ENCODE measurements at places on chromosomes 11 and 22.
A peak's percentile ranks its signal among the peaks of the same experiment; 100 is the strongest.

DNA sequence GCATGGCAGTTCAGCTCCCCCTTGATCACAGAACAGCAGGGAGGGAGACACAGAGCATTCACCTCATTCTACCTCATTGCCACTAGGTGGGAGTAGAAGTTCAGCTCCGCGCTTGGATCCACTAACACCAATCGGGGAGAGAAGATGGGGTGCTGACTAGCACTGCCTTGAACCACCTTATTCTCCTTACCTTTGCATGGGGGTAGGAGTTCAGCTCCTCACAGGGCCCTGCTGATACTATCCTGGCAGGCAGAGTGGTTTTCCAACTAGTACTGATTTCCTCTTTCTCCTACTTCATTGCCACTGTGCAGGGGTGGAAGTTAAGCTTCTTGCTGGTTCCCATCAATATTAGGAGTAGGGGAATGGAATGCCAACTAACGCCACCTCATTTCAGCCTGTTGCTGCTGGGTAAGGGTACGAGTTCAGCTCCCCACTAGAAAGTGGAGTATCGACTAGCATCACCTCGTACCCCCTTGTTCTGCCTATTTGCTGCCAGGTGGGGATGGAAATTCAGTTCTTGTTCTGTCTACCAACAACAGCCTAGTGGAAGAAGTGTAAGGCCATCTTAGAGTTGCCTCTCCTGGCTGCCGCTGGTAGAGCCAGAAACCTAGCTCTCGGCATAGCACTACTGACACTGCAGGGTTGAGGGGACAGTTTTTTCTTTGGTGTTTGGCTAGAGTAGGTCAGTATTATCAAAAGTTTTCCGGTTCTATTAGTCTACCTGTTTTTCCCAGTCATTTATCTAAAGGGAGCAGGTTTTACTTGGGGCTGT, 550.9 kb upstream of the CCDC90B start:
- DNase-seq: no peak

DNA sequence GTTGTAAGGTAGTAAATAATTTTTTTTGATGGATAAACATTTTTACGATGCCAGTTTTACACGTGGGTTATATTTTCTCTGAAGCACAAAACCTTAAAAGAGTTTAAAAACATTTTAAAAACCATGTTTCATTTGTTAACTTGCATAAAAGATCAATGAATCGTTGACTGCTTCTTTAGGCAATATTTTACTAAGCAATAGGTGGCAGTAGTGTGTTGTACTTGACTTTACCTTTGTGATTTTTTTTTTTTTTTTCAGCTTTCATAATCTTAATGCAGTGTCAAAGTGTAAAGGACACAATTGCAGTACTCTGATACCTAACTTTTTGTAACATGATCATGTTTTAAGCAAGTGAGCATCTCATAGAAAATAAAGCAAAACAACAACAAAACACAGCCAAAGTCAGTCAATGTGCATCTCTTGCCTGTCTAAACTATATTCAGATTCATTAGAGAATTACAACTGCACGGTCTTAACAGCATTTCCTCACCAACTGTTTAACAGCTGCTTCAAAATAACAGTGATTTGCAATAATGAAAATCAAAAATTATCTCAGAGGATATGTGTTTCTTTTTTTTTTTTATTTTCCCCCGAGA, 27.7 kb downstream of the DNAJC24 start:
- no peak for DNase-seq

DNA sequence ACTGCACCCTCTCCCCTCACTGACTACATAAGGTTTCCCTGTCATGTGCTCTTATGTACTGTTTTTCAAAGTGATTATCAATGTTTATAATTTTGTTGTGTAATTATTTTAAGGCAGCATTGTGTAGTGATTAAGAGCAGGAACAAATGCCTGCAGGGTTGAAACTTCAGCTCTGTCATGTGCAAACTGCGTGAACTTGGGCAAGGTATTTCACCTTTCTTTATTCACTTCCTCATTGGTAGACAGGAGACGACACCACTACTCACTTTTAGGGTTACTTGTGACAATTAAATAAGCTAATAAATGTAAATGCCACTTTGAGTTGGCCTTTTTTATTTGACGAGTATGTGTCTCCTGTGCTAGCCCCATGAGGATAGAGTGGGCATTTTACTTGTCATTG, 86.5 kb upstream of the E2F8 start:
- DNase-seq: no peak

- DNase-seq: peak; percentile 42
Observed at GRCh38 chr11:66081505-66081904, 11.4 kb downstream of the PACS1 start.

DNA sequence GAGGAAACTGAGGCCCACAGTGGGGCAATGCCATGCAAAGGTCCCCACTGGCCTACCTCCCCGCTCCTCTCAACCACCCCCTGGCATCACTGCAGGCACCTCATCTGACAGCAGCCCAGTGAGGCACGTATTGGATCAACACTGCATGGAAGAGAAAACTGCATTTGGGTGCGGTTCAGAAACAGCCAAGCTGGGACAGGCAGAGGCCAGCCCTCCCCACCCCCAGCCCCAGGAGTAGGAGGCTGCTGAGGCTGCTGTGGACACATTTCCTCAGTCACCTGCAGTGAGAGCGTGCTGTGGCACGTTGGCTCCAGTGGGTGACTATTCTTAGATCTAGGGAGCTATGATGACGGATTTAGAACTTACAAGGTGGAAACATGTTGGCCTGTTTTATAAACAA, 63.7 kb downstream of the KCNC1 start:
- no peak for DNase-seq

- DNase-seq: no peak
Observed at GRCh38 chr11:69854713-69855112, 35.5 kb upstream of the FGF3 start.

- no peak for DNase-seq
Observed at GRCh38 chr11:111933872-111934271, 3.3 kb upstream of the DIXDC1 start.

DNA sequence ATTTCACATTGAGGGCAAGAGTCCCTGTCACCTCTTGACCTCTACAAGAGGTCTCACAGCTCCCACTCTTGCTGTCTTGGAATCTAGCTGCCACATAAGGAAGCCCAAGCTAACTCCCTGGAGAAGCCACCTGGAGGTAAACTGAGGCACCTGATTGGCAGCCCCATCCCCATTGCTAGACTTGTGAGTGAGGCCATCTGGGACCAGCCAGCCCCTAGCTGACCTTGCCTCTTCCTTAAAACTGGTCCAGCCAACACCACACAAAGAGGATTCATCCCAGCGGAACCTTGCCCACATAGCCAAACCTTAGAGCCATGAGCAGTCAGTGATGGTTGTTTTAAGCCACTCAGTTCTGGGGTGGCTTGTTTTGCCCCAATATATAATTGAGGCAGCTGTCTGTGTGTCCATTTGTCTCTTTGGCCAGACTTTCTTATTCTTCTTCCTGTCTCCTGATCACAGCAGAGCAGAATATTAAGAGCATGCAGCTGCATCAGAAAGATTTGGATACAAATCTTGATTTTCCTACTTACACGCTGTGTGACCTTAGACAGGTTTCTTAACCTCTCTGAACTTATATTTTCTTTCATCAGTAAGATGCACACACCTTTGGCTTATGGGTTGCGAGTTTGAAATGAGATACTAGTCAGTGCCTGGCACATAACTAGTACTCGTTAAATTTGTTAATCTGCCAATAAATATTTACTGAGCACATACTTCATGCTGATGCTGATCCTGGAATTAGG, 74.3 kb upstream of the TP53I11 start:
- DNase-seq: no peak

DNA sequence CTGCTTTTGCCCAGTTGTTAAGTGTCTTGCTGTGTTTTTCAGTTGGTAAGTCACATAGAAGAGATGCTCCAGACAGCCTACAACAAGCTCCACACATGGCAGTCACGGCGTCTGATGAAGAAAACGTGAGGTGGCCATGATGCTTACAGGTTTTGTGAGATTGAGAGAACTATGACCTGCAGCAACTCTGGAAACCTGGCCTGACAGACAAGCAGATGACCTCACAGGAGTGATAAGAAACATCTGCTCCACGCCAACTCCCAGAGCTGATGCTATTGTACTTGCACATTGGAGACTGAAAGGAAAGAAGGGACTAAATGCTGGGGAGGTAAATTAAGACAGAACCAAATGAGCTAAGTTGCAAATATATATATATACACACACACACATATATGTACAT, 28.6 kb upstream of the LDHA start:
- DNase-seq: no peak

DNA sequence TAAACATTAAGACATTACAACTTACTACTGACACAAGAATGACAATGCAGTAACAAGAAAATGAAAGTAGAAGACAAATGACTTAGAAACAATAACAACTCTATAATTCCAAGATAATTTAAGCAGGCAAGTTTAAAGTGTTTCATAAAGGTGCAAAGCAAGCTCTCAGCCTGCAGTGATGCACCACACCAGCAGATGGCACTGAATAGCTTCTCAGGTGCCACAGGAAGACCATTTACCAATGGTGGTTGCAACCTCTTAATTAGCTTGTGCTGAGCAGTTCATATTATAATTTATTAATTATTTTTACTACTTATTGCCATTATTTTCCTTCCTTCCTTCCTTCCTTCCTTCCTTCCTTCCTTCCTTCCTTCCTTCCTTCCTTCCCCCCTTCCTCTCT, 60.6 kb downstream of the NXPE2 start:
- DNase-seq: no peak

- DNase-seq: no peak
Observed at GRCh38 chr11:45795379-45795778, 9.6 kb upstream of the SLC35C1 start.

- DNase-seq: no peak
Observed at GRCh38 chr11:10865837-10866270, 8.0 kb upstream of the ZBED5 start.

- no peak for DNase-seq
Observed at GRCh38 chr11:95466416-95466815, 235.4 kb upstream of the SESN3 start.

DNA sequence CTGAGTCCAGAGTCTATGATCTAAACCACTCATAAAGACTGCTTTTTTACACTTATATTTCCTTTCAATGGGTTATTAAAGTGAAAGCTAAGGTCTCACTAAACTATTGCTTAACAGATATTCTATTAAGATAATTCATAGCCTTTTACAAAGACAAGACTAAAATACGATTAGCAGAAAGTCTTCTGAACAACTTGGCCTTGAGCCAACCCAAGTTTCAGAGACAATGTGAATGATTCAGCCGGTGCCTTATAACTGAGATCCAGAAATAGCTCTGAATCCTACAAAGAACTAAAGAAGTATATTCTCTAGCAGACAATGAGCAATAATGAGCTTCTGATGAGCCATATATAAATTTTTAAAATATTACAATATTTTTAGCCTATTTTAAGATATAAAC, 41.5 kb upstream of the CARD18 start:
- no peak for DNase-seq

DNA sequence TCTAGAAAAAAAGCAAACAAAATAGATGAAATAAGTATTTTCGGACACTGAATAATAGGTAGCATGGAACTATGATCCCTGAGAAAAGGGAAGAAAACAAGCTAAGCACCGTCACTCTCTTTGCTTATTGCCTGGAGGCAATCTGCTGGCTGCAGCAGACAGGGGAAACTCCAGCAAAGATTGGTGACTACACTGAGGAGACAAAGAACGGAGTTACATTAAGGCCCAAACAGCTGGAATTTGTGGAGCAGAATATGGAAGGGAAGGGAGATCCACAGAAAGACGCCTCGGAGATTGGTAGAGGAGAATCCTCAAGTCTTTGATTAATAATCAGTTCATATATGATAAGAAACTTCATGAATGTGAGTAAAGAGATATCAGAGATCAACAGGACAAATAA, 150.2 kb downstream of the TYR start:
- no peak for DNase-seq

DNA sequence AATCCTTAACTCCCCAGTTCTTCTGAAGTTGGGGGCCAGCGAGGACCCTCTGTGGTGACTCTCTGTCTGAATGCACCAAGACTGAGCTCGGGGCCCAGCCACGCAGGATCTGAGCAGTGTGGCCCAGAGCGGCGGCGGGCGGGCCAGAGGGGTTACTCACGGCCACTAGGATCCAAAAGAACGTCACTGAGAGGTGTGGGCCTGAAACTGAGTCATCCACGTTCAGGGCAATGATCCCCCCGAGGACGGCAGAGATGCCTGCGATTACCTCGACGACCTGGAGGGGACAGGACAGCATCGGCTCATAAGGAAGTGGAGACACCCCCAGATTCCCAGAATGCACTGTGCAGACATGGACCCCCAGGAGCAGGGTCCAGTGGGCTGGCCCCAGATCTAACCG, 11.2 kb downstream of the MLC1 start:
- DNase-seq: no peak

- peak; percentile 50 for DNase-seq
Observed at GRCh38 chr11:3920148-3920852, 64.8 kb downstream of the STIM1 start.

DNA sequence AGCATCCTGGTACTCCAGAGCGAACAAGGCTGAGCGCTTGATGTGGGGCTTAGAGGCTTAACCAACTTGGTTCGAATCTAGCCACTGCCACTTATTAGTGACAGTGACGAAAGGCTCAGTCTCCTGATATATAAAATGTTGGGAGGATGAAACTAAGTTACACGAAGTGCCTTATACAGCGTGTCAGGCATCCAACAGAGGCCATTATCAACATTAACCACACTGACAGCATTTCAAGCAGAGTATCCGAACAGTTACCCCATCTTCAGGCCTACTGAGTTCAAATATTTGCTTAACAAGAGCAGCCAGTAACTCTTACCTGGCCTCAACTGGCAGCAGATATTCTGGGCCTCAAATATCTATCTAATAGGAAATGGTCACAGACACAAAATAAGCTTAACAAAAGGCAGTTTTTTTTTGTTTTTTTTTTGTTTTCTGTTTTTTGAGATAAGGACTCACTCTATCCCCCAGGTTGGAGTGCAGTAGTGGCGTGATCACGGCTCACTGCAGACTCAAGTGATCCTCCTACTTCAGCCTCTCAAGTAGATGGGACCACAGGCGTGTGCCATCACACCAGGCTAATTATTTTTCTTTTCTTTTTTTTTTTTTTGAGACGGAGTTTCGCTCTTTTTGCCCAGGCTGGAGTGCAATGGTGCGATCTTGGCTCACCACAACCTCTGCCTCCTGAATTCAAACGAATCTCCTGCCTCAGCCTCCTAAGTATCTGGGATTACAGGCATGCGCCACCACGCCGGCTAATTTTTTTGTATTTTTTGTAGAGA, 2.9 kb downstream of the SERPIND1 start:
- no peak for DNase-seq

- no peak for DNase-seq
Observed at GRCh38 chr22:45064313-45065278, 54.8 kb upstream of the PHF21B start.

- DNase-seq: no peak
Observed at GRCh38 chr11:123233280-123233974, 38.4 kb upstream of the CLMP start.

GRCh38 chr11:26676641-26677040, 45.2 kb downstream of the SLC5A12 start:
- DNase-seq: no peak

GRCh38 chr22:18075720-18076497, 1.9 kb upstream of the PEX26 start:
- DNase-seq: no peak

DNA sequence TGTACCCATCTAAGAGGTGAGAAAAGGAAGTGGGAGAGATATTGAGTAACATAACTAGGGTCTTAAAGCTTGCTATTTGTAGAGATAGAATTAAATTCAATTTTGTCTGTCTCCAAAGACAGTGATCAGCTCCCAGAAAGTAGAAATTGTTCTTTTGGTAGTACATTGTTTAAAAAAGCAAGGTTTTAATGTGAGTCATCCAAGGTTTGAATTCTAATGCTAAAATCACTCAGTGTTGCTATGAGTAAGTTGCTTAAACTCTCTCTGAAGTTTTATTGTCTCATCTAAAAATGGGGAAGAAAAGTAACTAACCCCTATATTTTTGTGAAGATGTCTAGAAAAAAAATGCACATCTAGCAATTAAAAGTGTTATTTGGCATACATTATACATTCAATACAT, 1004.5 kb upstream of the CCDC90B start:
- no peak for DNase-seq

Data from stimulated activated CD8-positive, alpha-beta memory T cell treated with anti-CD3 and anti-CD28 coated beads, Interleukin-15, amount 100 ng/mL, for 4 hours (primary cell).